ENCODE measurements at places on chromosomes 6 and 20.

GRCh38 chr20:39886650-39887190 is 802.3 kb downstream of the MAFB start:
- no peak for DNase-seq

GRCh38 chr6:130379223-130379622 is 13.4 kb downstream of the TMEM200A start:
- DNase-seq = no peak

DNA sequence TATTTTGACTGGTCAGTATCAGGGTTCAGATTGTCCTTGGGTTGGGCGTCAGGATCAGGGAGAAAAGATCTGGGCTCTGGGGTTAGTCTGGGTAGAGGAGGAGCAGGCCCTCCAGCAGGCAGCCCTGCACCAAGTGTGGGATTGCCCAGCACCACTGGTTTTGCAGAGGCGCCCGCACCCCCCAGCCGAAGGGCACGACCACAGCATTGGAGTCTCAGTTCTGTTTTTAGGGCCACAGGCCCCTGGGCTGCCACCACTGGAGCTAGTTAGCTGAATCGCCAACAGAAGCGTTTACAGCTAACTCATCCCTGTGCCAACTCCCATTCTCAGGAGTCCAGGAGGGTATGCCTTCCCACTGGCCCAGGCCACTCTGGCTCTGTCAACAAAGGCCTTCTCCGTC is 84.2 kb downstream of the TCP11 start:
- DNase-seq = no peak

GRCh38 chr6:80733641-80734040 is 627.2 kb downstream of the BCKDHB start:
- DNase-seq = no peak

DNA sequence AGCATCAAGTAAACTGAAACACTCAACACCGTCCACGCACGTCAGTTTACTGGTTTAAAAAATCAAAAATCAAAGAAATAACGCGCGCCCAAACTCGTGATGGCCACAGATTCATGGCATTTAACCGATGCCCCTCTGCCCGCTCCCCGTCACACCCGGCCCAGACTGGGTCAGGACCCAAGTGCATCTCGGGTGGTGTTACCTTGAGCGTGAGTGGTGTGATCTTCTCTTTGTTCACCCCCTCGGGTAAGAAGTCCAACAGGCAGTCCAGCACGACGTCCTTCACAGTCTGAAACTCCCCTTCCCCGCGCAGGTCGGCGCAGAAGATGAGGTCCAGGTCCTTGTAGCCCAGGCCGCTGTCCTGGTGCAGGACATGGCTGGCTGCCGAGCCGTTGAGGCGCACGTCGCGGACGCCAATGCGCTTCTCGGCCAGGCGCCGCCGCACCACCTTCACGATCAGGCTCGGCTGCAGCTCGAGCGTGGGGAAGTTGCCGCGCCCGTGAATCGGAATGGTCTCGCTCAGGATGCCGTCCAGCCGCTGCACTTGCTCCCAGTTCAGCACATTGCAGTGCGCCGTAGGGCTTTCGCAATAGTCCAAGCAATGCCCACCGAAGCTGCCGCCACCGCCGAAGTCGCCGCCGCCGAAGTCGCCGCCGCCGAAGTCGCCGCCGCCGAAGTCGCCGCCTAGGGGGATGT is 945 bp downstream of the TENT5A start:
- DNase-seq = peak; percentile 37

DNA sequence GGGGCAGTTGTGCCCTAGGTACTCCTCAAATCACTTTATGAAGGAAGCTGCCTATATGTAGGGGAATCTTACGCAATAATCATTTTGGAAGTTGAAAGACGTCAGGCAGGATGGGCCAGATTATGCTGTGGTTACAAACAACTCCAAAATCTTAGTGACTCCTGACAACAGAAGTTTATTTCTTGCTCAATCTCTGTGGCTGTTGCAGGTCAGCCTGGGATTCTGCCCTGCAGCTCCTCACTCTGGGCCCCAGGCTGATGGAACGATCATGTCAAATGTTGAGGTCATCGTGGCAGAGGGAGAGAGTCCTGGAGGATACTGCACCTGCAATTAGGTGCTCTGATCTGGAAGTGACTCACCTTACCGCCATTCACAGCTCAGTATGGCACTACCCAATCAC is 88.4 kb downstream of the ZDHHC14 start:
- DNase-seq = no peak

DNA sequence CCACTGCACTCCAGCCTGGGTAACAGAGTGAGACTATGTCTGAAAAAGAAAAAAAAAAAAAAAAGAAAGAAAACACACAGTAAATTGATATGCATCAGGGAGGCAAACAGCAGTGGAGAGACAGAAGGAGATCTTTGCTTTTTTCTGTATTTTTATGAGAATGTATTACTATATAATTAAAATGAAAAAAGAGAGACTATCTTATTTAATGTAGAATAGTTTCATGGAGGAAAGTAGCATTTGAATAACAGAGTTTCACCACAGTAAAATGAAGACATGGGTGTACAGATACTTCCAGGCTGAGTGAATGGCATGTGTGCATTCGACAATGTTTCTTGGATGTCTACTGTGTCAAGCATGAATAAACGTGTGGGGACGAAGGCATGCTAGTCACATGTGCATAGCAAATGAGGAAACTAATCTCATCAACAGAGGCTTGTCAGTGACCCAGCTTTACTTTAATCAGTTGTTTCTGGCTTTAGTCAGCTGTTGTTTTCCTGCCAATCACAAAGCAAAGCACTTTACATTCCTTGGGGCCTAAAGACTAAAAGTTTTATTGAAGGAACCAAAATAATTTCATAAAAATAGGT is 55.5 kb upstream of the ARMH2 start:
- DNase-seq = no peak

DNA sequence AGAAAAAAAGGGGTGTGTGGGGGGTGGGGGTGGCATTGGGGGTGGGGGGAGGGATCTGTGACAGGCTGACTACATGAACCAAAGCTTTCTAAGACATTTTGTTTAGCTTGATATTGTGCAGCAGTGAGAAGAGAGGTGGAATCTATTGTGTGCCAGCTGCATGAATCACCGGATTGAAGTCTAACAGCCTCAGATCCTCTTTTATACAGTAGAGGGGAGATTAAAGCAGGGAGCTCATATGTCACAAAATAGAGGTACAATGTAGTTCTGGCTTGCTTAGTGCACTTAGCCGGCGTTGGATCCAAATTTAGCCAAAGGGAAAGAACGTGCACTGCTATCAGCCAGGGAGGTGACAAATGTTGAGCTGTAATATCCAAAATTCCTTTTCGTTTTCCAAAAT is 404.2 kb upstream of the CITED2 start:
- no peak for DNase-seq

GRCh38 chr6:161743509-161744178 is 469.8 kb upstream of the AGPAT4 start:
- DNase-seq = no peak

DNA sequence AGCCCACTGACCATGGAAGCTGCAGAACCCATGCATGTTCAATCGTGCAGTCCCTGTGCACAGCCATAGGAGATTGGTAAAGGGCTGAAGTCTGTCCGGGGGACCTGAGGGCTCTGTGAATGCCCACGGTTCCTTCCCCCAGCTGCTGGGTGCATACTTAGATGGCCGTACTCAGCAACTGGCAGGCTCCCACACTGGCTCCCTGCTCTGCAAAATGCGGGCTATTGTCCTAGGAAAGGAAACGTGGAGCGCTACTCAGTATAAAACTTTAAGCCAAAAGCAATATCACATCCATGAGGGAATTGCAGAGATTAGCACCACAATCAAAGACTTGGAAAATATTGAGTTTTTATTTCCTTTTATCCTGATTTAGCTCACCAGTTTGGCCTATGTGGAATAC is 202.0 kb downstream of the WDR27 start:
- DNase-seq = no peak

- DNase-seq = no peak
Observed at GRCh38 chr6:53937461-53937860, 142.7 kb downstream of the LRRC1 start.

DNA sequence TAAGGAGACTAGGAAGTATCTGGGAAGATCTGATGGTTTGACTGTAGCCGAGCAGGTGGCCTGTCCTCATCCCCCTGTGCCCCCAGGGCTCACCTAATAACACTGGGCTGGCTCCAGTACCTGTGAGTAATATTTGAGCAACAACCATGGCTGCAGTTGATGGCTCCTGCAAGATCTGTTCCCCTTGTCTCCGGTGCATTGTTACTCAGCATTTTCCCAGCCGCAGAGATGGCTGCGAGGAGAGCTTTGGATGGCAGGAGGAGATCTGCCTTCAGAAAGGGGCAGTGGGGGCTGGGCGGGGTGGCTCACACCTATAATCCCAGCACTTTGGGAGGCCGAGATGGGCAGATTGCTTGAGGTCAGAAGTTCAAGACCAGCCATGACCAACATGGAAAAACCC is 39.3 kb downstream of the PTK7 start:
- no peak for DNase-seq

GRCh38 chr6:140909156-140909555 is 1223.6 kb upstream of the GJE1 start:
- no peak for DNase-seq

DNA sequence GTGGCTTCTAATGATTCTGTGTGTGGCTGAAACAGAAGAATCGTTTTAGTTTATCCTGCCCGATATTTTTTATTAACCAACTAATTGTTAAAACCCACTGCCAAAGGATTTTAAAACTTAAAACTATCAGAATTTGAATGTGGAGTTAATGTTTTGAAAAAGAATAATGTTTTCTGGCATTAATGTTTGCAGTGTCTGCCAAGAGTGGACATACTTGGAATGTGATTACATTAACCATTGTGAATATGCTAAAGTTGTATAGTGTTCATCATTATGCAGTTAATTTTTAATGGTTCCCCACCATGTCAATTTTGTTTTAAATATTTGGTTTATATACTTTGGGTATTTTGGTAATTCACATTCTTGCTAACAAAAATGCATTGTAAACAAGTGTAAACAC is 24.4 kb downstream of the DCBLD1 start:
- no peak for DNase-seq

DNA sequence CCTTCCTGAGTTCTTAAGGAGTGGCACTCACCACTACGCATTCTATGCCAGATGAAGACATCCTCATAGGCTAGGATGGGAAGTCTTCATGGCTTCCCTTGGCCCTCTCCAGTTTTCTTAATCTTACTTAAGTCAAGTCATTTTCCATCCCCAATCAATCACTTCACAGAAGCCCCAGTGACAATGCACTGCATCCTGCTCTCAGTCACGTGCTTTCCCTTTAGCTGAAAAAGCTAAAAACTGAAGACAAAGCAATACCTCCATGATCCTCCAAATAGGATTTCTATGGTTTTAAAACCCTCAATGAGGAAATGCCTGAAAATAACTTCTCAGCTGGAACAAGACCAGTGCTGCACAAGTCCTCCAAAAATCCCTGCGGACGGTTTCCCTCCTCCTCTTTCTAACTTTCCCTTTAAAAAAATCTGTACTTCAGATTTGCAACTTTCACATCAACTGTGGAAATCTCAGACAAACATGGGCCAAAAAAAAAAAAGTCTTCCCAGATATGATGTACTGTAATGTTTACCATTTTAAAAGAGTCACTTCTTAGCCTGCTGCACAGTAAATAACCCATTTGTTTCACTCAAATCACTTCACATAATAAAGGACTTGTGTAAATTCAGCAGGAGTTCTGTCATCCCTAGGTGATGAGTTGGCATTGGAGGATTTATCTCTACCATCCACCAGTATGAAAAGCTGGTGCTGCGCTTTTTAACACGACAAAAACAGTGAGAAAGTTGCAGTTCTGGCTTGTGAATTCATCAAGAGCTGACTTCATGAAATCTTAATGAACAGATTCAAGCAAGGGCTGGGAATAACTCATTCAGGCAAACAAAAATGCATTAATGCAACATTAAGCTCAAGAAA is 590.0 kb upstream of the NOX3 start:
- no peak for DNase-seq

GRCh38 chr20:50304501-50304856 is 113.8 kb downstream of the CEBPB start:
- no peak for DNase-seq

- DNase-seq = no peak
Observed at GRCh38 chr6:155493694-155494143, 38.1 kb upstream of the NOX3 start.

DNA sequence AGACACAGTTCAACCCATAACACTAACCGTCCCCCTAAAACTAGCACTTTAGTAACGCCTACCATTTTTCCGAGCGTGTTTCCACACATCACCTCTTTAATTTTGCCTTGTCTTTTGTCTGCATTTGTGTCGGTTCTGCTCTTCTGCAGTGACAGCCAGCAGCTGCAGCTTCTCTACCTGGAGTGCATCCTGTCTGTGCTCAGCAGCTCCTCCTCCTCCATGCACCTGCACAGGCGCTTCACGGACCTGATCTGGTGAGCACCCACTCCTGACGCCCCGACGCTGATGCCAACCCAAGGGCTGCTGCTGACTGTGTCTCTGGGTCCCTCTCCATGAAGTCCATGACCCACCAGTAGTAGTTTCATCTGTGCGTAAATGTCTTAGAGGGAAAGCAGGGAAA is 35.4 kb upstream of the PBOV1 start:
- DNase-seq = no peak

DNA sequence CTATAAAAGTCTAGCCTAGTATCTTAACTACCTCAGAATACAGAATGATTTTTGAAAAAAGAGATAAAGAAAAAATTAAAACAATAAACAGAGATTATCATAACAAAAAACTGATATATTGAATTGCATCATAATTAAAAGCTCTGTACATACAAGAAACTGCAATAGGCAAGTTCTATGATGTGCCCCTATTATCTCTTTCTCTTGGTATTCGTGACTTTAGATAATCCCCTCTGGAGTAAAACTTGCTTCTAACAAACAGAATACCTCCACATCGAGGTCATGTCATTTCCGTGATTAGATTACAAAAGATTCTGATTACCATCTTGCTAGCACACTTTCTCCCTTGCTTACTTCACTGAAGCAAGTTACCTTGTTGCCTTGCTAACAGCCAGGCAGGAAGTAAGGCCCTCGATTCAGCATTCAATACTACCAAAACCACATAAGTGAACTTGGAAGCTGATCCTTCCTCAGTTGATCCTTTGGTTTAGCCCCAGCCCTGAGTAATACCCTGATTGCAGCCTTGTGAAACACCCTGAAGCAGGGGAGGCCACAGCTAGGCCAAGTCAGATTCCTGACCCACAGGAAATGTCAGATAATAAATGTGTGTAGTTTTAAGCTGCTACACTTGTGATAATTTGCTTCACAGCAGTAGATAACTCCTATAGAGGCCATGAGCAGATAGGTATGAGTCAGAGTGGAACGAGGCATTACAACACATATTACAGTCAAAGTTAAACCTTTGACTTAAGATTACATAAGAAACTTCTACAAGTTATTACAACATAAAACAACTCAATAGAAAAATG is 53.7 kb upstream of the TMX4 start:
- DNase-seq = no peak

GRCh38 chr6:7271205-7271534 is 41.8 kb downstream of the SSR1 start:
- DNase-seq = no peak

DNA sequence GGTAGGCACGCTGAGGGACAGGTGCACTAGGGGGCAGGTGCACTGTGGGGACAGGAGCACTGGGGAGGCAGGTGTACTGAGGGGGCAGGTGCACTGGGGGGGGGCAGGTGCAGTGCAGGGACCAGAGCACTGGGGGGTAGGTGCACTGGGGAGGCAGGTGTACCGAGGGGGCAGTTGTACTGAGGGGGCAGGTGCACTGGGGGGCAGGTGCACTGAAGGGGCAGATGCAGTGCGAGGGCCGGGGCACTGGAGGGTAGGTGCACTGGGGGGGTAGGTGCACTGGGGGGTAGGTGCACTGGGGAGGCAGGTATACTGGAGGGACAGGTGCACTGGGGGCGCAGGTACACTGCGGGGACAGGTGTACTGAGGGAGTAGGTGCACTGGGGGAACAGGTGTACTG is 39.5 kb downstream of the DAAM2 start:
- no peak for DNase-seq

Measured in activated CD8-positive, alpha-beta memory T cell treated with anti-CD3 and anti-CD28 coated beads, Interleukin-2, amount 50 U/mL, for 4 hours (primary cell).